CD4-positive, alpha-beta memory T cell (primary cell): ENCODE measurements at places on chromosomes 7 and 10.
A peak's percentile ranks its signal among the peaks of the same experiment; 100 is the strongest.

DNA sequence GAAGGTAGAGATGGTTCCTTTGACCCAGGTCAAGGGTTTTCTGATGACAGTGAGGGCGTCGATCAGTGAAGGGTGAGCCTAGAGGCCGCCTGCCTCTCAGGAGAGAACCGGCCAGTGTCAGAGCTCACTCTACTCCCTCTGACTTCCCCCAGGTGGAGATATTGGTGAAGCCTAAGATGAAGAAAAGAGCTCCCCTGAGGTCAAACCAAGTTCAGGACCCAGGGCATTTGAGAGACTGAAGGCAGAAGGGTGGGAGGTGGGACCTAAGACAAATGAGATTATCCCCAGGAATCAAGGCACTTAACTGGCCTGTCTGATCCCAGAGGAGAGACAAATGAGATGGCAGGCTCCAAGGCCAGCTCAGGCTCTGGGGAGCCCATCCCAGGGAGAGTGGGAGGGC is 104.7 kb downstream of the CDH23 start:
- no peak overlapping the region for H3K4me3 ChIP-seq
- no peaks in the 10 kb centered on the region for H3K36me3 ChIP-seq
- H3K4me1 ChIP-seq: no peaks in the 10 kb centered on the region
- no peaks in the 10 kb centered on the region for H3K27me3 ChIP-seq
- no peak for DNase-seq
- no peak overlapping the region for H3K27ac ChIP-seq

DNA sequence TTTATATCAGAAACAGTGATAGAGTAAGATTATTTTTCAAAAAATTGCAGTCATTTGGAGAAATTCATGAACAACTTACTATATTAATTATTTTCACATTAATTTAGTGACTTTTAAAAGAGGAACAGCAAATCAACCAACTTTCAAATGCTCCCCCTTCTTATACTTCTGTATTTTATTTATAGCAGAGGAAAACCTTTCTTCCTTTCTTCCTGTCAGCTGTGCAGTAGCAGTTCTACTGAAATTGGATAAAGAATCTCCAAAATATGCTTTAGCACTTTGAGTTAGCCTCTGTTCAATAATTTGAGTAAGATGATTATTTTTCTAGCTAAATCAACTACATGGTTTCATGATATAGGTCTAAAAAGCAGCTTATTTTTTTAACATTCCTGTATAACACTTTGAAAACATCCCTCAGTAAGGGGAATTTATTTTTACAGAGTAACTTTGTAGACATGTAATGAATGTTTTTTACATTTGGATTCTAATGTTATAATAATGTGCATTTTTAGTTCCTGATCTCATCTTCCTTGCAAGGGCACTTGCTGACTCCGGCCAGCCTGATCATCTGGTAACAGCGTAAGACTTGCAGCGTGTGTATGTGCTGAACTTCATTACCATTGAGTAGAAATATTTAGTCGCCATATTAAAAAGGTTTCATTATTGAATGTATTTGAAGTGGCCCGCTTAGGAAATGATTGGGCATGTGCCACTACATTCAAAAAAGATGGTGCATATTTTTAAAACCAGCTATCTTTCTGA is 158.3 kb upstream of the HDAC9 start:
- H3K36me3 ChIP-seq: no peaks in the 10 kb centered on the region
- no peak for DNase-seq
- no peak overlapping the region for H3K4me3 ChIP-seq
- H3K27me3 ChIP-seq: no peaks in the 10 kb centered on the region

GRCh38 chr10:23892296-23892695 is 316.6 kb upstream of the KIAA1217 start:
- DNase-seq: no peak
- no peak overlapping the region for H3K4me3 ChIP-seq
- no peaks in the 10 kb centered on the region for H3K4me1 ChIP-seq
- H3K27ac ChIP-seq: no peak overlapping the region

GRCh38 chr10:63268149-63268797 is 135.1 kb downstream of the NRBF2 start:
- H3K36me3 ChIP-seq: no peaks in the 10 kb centered on the region
- H3K4me1 ChIP-seq: peaks cover 35% of the 10 kb centered on the region
- no peaks in the 10 kb centered on the region for H3K27me3 ChIP-seq
- H3K4me3 ChIP-seq: peak overlapping the region; percentile 83
- DNase-seq: no peak

DNA sequence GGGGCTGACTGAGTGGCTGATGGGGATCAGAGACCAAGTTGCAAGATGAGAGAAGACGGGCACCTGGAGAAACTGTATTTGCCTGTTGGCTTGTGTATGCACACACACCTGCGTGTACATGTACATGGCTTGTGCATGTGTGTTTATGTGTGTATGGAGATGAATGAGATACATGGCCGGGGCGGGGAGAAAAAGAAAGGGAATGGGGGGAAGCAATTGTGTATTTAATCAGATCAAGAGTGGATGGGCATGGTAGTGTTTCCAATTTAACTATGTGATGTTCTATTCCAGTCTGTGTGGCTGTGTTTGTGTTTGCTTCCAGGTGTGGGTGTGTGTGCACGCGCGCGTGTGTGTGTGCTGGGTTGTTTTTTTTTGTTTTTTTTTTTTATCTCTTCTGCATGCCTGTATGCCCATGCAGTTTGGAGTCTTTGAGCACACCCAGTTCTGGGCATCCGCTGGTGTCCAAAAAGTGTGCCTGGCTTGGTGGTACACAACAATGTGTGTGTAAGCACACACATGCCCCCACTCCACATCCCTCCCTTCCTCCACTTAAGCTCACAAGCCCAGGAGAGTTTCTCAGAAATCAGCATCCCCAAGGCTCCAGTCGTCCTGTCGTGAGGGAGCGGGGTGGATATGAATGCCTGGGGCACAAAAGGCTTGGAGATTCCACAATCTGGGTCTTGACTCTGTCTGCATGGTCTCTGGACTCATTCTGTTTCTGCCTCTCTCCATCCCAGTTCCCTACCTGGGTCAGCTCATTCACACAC is 2.5 kb upstream of the VGF start:
- H3K4me1 ChIP-seq: peaks cover 73% of the 10 kb centered on the region
- no peak for DNase-seq
- H3K27ac ChIP-seq: no peak overlapping the region
- H3K27me3 ChIP-seq: peaks cover 77% of the 10 kb centered on the region
- no peak overlapping the region for H3K4me3 ChIP-seq

GRCh38 chr10:105974803-105975456 is 1189.6 kb downstream of the SORCS1 start:
- H3K4me1 ChIP-seq: no peaks in the 10 kb centered on the region
- H3K27ac ChIP-seq: no peak overlapping the region
- no peaks in the 10 kb centered on the region for H3K36me3 ChIP-seq
- no peaks in the 10 kb centered on the region for H3K27me3 ChIP-seq
- H3K4me3 ChIP-seq: no peak overlapping the region

GRCh38 chr7:148774471-148774870 is 75.8 kb downstream of the CUL1 start:
- peaks cover 8% of the 10 kb centered on the region for H3K36me3 ChIP-seq
- no peak for DNase-seq
- H3K4me1 ChIP-seq: peaks cover 24% of the 10 kb centered on the region

DNA sequence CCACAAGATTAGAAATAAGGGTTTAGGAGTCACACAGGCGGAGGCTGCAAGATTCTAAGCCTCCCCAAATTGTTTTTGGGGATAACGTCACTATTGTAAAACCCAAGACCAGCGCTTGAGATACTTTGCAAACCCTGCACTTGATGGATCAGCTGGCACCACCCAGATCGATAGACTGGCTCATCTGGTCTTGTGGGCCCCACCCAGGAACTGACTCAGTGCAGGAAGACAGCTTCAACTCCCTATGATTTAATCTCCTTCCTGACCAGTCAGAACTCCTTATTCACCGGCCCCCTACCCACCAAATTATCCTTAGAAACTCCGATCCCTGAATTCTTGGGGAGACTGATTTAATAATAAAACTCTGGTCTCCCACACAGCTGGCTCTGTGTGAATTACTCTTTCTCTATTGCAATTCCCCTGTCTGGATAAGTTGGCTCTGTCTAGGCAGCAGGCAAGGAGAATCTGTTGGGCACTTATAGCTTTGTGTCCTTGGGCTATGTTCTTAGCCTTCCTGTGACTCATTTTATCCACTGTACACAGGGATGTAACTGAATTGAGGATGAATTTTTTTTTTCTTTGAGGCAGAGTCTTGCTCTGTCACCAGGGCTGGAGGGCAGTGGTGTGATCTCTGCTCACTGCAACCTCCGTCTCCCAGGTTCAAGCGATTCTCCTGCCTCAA is 64.4 kb upstream of the CARD11 start:
- peaks cover 46% of the 10 kb centered on the region for H3K4me1 ChIP-seq
- no peak overlapping the region for H3K27ac ChIP-seq
- no peak for DNase-seq
- no peaks in the 10 kb centered on the region for H3K27me3 ChIP-seq
- no peaks in the 10 kb centered on the region for H3K36me3 ChIP-seq

- H3K4me1 ChIP-seq: peaks cover 17% of the 10 kb centered on the region
- H3K27ac ChIP-seq: no peak within 1 kb of the TSS
- peaks cover 9% of the 10 kb centered on the region for H3K27me3 ChIP-seq
- peak within 1 kb of the TSS; percentile 9 for H3K4me3 ChIP-seq
Observed at GRCh38 chr10:77926566-77927401, at the start of gene DLG5. Gene DLG5, minus strand, starts transcription at chr10:77926755. Its CDS starts 235 bp downstream, at chr10:77926520.

DNA sequence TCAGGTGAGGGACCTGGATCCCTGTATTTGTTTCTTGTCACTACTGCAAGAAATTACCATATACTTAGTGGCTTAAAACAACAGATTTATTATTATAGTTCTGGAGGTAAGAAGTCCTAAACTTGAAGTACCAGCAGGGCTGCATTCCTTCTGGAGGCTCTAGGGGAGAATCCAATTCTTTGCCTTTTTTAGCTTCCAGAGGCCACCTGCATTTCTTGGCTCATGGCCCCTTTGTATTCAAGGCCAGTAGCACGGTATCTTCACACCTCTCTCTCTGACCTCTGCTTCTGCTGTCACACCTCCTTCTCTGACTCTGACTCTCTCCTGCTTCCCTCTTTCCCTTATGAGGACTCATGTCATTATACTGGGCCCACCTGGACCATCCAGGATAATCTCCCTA is 2.2 kb upstream of the LHPP start:
- peaks cover 10% of the 10 kb centered on the region for H3K4me1 ChIP-seq
- H3K27me3 ChIP-seq: peaks cover 4% of the 10 kb centered on the region
- H3K27ac ChIP-seq: no peak overlapping the region
- no peaks in the 10 kb centered on the region for H3K36me3 ChIP-seq

DNA sequence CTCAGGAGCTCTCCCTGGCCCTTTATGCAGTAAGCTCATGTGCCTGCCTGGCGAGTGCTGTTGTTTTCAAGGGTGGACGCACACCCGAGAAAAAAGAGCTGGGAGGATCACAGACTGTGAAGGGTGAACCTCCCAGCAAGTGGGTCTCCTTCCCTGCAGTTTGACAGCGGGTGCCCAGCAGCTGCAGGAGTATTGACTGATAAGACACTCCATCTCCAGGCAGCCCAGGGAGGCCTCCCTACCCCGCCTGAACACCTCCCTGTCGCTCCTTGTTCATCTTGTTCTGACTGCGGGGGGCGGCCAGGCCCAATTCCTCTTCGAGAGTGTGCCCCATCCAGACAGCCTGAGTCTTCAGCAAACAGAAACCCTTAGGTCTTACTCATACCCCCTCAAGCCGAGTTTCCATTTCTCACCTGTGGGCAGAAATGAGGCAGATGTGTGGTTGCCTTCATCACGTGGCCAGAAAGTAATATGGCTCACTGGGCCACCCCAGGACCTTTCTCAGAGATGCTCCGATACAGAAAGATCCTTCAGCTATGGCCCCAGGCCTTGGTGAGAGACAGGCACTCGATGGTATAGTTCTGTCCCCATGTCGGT is 17.2 kb downstream of the MDH2 start:
- peaks cover 66% of the 10 kb centered on the region for H3K36me3 ChIP-seq
- no peak overlapping the region for H3K4me3 ChIP-seq
- H3K27ac ChIP-seq: no peak overlapping the region
- DNase-seq: no peak
- no peaks in the 10 kb centered on the region for H3K4me1 ChIP-seq

- DNase-seq: no peak
- no peaks in the 10 kb centered on the region for H3K27me3 ChIP-seq
- H3K36me3 ChIP-seq: no peaks in the 10 kb centered on the region
- no peak overlapping the region for H3K27ac ChIP-seq
- H3K4me1 ChIP-seq: peaks cover 16% of the 10 kb centered on the region
Observed at GRCh38 chr10:9291081-9291480, 1236.6 kb downstream of the GATA3 start.

- H3K4me1 ChIP-seq: peaks cover 26% of the 10 kb centered on the region
- DNase-seq: no peak
- peaks cover 46% of the 10 kb centered on the region for H3K36me3 ChIP-seq
- H3K27me3 ChIP-seq: no peaks in the 10 kb centered on the region
- H3K27ac ChIP-seq: no peak overlapping the region
Observed at GRCh38 chr7:73573276-73573675, 5.1 kb downstream of the TBL2 start.

- H3K4me1 ChIP-seq: no peaks in the 10 kb centered on the region
- no peak overlapping the region for H3K4me3 ChIP-seq
- no peaks in the 10 kb centered on the region for H3K27me3 ChIP-seq
Observed at GRCh38 chr10:80371467-80371866, 14.9 kb downstream of the DYDC2 start.

DNA sequence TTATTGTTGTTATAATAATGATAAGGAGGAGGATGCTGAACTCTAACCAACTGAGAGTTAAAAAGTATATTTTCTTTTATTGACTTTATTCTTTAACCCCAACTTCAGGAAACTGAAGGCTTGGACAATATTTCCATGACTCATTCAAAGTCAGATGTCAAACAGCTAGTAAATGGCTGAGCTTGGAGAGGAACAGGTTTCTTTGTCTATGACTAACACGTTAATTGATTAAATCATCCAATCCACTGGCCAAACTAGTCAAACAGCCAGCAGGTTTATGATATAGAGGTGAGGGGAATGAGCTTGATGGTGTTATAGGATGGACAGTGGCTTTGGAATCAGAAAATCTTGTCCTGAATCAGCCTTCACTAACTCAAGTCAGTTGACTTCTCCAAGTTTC is 119.1 kb upstream of the WDR11 start:
- DNase-seq: no peak
- H3K36me3 ChIP-seq: no peaks in the 10 kb centered on the region
- H3K4me3 ChIP-seq: no peak overlapping the region
- no peaks in the 10 kb centered on the region for H3K27me3 ChIP-seq

DNA sequence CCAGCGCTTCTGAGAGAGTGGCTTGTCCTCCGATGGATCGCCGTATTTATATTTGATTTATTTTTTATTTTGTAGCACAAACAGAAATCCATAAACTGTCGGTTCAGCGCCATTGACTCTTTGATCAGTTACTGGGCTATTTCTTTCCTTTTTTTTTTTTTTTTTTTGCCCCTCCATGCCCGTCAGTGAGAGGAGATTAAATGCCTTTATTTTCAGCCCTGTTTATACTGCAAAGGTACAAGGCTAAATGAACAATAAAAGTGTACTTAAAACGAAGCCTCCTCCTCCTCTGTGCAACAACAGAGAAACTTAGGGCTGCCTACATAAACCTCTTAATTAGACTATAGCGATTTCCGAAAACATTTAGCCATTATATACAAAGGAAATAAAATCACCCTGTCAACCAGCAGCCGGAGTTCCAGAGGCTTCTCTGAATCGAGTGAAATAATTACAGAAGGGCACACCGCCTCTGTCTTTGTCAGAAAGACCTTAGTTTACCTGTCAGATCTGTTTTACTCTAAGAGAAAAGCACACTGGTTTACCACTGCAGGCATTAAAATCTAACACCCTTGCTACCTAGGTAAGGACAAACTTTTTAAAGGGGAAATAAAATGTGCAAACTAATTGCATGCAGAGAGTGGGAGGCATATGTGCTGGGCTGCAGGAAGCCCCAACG is 3.5 kb downstream of the EBF3 start:
- H3K27ac ChIP-seq: no peak overlapping the region
- no peaks in the 10 kb centered on the region for H3K36me3 ChIP-seq
- no peak overlapping the region for H3K4me3 ChIP-seq
- H3K4me1 ChIP-seq: peaks cover 13% of the 10 kb centered on the region
